ENCODE measurements at places on chromosomes 5 and 9.

DNA sequence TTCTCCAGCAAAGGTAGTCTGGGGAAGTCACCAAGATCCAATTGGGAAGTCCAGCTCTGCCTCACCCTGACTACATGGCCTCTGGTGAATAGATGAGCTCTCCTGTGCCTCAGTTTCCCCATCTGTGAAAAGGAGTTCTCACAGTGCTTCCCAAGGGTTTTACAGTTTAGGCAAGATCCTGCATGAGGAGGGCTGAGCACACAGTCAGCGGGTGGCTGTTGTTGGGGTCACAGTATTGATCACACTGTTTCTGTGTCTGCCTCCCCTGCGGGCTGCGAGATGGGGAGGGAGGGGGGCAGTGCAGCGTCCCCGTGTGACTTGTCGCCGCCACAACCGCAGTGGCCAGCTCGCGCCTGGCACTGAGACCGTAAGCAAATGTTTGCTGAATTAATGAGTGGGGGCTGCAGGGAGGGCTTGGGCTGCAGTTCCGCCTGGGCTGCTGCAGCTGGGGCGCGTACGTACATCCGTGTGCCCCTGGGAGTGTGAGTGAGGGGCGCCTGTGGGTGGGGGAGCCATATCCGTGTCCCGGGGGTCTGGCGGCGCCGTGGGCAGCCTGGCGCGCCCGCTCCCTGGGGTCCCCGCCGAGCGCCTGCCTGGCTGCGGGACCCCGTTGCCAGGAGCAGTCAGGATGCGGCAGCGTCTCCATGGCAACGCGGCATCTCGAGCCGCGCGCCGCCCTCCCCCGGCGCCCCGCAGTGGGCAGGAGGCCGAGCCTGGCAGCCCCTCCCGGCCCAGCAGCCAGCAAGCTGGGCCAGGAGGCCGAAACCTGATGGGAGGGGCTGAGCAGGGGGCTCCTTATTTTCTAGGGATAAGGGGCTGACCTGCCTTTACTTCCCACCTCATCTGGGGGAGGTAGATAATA is 31.4 kb upstream of the PSD2 start:
- DNase-seq = no peak

- no peak for DNase-seq
Measured at GRCh38 chr9:132002643-132003318, 76.9 kb downstream of the MED27 start.

DNA sequence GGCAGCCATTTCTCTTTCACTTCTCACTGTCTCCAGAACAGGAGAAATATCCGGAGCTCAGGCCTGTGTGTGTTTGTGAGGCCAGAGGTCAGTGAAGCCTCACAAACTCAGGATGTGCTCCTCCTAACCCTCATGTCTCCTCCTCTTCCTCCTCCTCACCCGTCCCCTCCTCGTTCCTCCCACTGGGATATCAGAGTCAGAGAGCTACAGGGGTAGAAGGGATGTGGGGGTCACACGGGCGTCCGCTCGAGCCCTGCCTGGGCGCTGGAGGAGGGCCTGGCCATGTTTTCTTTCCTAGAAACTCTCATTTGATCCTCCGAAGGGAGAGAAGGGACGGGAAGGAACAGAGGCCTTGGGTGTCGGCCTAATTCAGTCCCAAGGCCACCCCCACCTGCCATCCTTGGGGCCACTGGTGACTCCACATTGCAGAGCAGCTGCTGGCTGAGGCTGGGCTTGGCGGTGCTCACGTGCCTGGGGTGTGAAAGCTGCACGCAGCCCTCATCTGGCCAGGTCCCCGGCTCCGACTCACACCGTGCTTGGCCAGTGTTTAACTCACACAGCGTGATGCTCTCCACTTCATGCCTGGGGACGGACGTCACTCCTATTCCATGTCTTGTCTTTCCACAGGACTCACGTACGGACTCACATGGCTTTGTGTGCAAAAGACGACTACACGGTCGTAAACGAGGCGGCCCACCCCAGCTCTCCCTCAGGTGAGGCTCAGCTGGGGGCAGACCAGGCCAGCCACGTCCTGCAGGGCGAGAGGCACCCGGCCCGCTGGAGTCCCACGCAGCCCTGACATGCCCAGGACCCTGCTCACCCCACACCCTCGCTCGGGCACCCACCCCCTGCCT is 22.6 kb upstream of the SLC6A19 start:
- no peak for DNase-seq

- no peak for DNase-seq
Measured at GRCh38 chr9:96436063-96436455, 13.9 kb upstream of the HABP4 start.

DNA sequence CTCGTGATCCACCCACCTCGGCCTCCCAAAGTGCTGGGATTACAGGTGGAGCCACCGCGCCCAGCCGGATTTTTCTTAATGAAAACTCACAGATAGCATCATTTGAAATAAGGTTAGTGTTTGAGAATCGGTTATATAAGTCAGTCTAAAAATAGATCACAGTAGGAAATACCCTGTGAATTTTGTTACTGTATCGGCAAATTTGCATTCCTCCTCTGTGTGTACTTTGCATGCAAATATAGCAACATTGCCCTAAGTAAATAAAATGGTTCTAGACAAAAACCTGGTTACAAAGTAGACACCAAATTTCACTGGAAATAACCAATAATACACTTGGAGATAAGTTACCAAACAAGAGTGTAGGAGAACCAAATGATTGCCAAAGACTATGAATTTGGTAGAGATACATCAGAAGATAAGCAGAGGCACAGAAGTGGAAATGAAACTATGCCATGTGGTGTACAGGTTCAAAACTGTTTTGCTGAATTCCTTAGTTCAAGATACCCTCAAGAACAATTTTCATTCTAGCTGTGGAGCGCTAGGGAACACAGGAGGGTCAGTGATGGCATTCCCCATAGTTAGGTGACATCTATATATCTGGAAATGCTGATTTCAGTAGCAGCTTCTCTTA is 58.1 kb downstream of the ICE1 start:
- no peak for DNase-seq

GRCh38 chr9:653421-653820 is 188.1 kb upstream of the DMRT1 start:
- no peak for DNase-seq

DNA sequence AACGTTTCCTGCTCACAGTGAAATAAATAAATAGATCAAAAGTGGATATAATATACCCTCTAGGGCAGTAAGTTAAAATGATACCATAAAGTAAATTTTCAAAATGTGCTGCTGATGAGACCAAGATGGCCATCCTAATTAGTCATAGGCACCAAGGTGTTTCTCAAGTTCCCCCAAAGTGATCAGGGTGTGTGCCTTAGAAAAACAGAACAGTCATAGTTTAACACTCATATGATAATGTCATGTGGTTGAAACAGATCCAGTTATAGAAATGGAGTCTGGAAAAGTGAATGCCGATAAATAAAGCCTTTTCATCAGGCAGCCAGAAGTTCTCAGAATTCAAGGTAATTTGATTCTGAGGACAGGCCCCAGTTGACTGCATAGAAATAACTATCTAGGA is 161.5 kb upstream of the CDKN2B start:
- DNase-seq = no peak

GRCh38 chr5:167512111-167512510 is 779.3 kb upstream of the WWC1 start:
- DNase-seq = no peak

GRCh38 chr9:4973902-4974301 is 11.2 kb upstream of the JAK2 start:
- DNase-seq = no peak

- DNase-seq = no peak
Measured at GRCh38 chr9:94135222-94135621, 51.0 kb downstream of the PTPDC1 start.

DNA sequence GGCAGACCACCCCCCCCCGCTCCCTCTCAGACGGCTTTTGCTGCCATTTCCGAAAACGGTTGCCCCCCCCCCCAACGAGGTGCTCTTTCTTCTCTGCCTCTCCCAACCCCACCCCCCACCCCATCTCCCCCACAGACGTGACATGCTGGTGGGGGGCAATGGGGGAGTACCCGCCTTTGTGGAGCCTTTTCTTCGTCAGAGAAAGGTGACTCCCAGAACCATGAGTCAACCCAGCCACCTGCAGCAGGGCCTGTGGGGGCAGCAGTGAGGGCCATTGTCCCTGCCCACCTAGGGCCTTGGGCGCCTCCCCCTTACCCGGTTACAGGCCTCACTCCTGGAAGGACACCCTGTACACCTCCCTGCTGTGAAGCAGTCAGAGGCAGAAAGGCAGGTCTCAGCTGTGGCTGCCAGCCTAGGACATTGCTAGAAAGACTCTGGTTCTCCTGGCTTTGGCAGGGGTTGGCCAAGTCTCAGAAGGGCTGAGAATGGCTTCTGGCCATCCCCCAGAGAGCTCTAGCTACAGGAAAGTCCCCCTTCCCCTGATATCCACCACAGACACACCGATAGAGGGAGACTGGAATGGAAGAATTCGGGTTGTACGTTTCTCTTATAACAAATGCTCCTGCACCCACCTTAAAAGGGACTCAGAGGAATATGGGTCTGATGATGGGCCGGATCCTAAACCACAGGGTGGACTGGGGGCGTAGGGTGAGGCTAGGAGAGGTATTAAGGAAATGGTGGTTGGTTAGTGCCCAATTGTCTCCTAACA is 2.2 kb downstream of the DNAJB5 start:
- no peak for DNase-seq

DNA sequence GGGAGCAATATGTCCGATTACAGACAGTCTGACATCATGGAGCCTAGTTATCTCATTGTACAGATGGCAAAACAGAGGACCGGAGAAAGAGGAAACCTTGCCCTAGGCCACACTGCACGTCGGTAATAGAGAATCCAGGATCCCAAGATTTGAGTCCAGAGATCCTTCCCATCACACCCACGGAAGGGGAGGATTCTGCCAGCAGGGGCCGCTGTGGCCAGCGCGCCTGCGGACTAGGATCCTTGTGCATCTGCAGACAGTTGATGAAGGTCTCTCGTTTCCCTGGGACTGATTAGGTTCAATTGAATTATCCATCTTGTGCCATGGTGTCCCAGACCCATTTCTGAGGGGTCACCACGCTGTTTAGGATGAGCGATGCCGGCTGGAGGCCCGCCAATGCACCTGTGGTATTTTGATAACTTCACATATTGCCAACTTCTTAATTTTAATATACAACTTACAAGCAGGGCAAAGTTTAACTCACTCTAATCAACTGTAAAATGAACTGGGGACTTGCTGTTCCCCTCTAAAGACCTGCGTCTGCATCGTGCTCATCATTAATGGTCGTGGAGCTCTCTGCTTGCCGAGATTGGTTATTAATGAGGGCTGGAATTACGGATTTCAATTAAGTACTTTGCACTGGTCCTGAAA is 592.7 kb upstream of the BRINP1 start:
- DNase-seq = no peak

- DNase-seq = no peak
Measured at GRCh38 chr5:1292846-1293415, 1.9 kb downstream of the TERT start.

DNA sequence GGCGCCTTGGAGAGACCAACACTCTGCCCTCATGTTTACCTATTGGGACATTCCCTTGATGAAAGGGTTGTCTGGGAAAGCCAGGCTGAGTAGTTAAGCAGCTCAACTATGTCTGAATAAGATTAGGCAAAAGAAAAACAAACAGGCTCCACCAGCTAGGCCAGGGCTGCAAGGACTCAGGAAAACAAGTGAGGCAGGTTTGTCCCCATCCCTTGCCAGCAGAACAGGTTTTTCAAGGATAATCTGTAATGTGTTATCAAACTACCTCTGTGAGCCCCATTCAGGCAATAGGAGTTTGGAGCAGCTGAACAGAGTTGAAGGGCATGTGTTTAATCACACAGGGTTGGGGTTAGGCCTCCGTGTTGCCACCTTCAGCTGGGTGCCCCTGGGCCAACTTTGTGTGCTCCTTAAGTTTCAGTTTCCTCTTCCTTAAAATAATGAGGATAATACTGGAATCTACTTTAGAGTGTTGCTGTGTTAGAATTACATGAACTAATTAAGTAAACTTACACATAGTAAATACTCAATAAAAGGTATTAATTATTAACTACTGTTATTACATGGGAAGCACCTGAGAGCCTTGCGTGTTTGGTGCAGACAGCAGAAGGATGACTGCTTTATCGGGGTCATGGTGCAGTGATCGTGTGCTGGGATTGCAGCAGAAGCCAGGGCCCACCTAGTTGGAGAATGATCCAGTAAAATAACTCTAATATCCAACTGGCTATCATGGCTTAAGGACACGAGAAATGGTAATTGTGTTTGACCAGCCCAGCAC is 72.1 kb upstream of the ATP10B start:
- DNase-seq = no peak

- no peak for DNase-seq
Measured at GRCh38 chr5:139361835-139362429, 20.3 kb downstream of the PAIP2 start.

- no peak for DNase-seq
Measured at GRCh38 chr5:17808566-17808965, 174.3 kb downstream of the TAF11L14 start.

- no peak for DNase-seq
Measured at GRCh38 chr5:15420201-15420600, 79.8 kb upstream of the FBXL7 start.

DNA sequence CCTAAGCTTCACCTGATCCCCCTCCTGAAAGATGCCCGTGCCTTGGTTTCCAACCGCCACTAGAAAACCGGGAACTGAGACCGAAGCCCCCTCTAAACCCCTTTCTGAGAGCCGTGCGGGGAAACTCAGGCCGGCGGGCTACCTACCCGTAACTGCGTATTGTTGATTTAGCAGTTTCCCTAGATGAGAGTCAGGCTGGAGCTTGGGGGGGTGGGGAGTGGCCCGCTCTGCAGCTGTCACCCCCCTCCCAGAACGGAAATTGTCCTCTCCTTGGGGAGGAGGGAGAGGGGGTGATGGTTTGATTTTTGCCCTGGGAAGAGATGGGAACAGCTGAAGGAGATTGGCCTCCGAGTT is 2.5 kb downstream of the CXXC5 start:
- DNase-seq = no peak

- DNase-seq = no peak
Measured at GRCh38 chr5:145915970-145916638, 20.3 kb upstream of the SH3RF2 start.

Measured in effector CD4-positive, alpha-beta T cell (primary cell).